ENCODE measurements at places on chromosomes 6 and 20.
A peak's percentile ranks its signal among the peaks of the same experiment; 100 is the strongest.

- no peak for DNase-seq
Observed at GRCh38 chr6:1267057-1267732, 44.7 kb upstream of the FOXQ1 start.

GRCh38 chr6:101758368-101758767 lies 364.9 kb downstream of the GRIK2 start:
- DNase-seq, result no peak

DNA sequence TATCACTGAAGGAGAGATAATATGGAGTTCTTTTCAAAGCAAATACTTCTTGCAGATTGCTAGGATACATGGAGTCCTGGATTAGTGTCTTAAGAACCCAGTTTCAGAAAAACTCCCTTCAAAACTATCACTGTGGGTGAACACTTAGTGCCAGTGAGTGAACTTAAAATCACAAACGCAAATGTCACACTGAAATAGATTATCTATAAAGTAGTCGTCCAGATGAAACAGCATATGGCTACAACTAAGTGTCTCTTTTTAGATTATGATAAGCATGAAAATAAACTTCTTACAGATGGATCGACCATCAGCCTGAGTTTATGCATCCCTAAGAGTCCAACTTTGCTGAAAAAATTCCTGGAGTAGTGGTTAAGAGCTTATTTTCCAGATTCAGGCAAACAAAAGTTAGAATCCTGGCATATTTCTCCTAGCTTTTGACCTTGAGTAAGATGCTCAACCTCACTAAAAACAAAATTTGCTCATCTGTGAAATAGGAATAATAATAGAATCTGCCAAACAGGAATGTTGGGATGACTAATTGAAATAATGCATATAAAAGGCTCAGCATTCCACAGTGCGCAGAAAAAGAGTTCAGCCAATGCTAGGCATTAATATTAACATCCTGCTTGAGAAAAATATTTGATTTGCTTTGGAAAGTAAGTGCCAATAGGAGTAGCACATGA lies 70.4 kb downstream of the DOK5 start:
- no peak for DNase-seq

GRCh38 chr6:99282479-99283062 lies 66.9 kb downstream of the FAXC start:
- DNase-seq, result no peak

DNA sequence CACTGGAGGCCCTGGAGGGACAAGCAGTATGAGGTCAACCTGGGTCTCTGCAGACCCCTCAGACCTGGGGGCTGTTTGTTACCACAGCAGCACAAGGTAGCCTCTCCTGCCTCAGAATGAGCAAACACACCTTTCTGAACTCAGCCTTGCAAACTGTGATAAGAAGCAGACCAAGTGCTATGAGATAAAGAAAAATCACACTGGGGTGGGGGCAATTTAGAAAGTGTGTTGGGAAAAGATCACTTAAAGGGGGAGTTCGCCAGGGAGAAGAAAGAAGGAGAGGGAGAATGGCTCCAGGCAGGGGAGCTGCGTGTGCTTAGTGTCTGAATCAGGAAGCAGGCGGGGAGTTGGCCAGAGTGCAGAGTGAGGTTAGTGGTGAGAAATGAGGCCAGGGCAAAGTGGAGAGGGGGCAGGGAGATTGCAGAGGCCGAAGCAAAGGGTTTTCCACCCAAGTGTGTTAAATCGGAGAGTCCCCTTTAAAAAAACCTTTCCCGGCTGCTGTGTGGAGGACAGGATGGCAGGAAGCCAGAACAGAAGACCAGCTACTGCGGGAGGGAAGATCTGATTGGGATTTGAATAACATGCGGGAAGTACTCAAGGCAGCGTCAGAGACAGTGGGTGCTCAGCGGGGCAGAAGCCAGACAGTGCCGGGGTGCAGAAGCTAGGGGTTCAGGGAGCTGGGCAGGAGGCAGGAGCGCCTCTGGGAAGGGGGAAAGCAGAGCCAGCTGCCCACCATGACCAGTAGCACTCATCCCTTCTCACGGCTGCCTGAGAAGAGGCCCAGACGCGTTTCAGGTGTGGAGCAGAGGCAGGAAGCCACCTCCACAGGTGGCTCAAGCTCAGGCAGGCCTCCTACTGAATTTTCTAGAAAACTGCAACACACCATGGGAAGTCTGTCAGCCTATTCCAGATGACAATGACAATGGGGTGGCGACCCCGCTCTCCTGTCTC lies 9.0 kb downstream of the ADA start:
- peak; percentile 29 for DNase-seq

DNA sequence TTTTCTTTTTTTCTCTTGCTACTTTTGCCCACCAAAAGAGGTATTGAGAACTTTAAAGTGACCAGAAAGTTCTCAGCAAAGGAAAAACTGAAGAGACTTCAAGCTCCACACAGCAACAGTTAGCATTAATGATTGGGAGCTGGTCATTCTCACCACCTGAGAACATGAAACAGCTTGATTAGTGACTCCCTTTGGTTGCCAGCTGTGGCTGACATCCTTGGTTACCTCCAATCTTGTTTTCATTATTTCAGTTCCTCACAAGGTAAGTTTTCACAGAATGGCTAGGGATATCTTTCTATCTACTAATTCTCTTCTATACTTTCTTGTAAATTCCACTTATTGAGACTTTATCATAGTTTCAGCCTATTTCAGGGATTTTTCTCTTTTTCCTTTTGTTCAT lies 427.9 kb downstream of the QKI start:
- no peak for DNase-seq

DNA sequence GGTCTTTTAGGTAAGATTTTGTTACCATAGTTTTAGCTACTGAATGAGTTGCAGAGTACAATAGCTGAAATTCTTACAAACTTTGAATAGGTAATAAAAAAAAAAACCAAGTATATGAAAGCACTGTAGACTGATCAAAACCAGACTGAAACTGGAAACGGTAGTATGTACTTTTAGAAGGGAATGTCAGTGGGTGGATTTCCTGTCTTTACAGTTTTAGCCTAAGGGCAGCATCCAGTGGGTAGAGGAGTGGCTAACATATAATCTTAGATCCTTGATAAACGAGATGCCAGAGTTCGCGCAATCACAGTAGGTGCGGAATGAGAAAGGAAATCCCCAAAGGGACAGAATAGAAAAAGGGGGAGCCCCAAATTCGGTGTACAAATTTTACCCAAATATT lies 385.9 kb upstream of the RUNX2 start:
- no peak for DNase-seq

DNA sequence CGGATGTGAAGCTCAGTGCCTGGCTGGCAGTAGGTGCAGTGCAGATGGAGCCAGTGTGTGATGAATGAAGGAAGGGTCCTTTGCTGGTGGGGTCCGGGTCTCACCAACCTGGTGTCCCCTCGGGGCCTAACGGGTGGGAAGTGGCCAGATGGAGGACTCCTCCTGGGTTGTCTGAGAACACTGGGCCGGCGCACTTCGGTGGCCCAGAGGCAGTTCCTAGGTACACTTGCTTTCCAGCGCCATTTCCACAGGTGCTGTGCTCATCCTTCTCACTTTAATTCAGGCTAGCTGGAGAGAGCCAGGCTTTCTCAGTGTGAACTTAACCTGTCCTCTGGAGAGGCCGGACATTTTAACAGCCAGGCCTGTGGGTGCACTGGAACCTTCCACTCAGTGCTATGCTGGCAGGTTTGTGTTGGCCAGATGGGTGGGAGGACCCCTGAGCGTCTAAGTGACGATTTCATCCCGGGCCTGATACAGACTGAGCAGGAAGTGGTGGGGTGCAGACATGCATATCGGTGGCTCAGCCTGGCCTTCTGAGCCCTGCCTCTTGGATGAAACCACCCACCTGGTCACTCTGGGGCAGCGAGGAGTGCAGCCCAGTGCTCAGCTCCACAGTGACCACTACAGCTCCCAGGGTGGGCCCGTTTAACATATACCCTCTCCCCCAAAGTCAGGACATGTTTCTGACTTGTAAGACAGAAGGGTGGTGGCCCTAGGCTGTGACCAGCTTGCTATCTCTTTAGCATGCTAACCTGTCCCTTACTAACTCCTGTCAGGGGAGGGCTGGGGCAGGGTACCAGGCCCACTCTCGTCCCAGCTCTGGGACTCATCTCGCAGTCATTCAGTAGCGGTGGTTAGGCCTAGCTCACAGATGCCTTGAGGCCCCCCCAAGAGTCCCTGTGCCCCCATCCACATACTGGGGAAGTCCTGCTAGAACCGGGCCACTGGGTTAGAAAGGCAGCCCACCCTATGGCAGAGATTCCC lies 8.2 kb upstream of the PYGB start:
- no peak for DNase-seq

GRCh38 chr6:37821446-37821845 lies 1.9 kb downstream of the ZFAND3 start:
- DNase-seq, result no peak

DNA sequence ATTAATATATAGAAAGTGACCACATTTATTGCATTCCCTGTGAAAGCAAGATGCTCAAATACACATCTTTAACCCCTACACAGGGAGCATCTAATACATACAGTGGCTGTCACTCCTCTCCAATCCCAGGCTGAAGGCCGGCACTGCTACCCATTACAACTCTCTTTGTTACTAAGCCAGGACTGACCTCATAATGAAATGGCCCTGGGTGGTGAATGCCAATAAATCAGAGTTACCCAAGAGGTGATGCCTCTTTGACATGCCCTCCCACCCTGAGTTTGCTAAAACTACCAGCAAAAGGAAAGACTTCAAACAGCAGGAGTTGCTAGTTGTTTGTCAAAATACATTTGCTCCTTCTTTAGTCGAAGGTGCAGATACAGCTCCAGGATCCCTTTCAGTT lies 214.2 kb downstream of the FOXA2 start:
- DNase-seq, result no peak

GRCh38 chr6:8110117-8110721 lies 7.9 kb upstream of the EEF1E1 start:
- no peak for DNase-seq

- no peak for DNase-seq
Observed at GRCh38 chr6:89270951-89271721, 44.0 kb downstream of the GABRR2 start.

DNA sequence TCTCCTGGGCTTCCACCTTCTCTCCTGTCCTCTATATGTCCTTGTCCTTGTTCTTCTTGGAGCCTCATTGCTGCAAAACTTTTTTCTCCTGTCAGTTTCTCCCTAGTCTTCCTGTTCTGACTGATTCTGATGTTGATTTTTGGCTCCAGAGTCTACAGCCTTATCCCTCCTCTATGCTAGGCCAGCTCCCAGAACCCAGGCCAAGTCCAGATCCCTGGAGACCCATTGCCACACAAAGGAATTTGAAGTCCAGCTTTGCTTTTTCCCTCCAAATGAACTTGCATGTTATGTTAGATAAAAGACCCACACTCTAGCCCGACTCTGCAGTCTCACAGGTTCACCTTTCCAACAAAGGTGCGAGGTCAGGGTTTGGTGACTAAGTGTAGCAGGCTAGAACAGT lies 203.1 kb downstream of the FNDC1 start:
- no peak for DNase-seq

- DNase-seq, result no peak
Observed at GRCh38 chr6:97958134-97958533, 675.1 kb upstream of the MMS22L start.

GRCh38 chr6:56842686-56843475 lies 112.0 kb upstream of the BEND6 start:
- DNase-seq, result no peak

All from CD4-positive, CD25-positive, alpha-beta regulatory T cell (primary cell).